Skeletal muscle tissue (tissue), 5 donors: ENCODE measurements at places on chromosomes 7 and 10. TPM values are rescaled to one million over a fixed set of nuclear protein-coding genes. Genes with fewer than 3 reads are reported as not detected.

The C10orf95 gene
- total RNA-seq = not detected

The LRCH4 gene
- 6.3 TPM for total RNA-seq

The LDB3 gene
- 87.7 TPM for total RNA-seq

The LRIT2 gene
- total RNA-seq = not detected

The PITX3 gene
- total RNA-seq = 4.2 TPM

The ADCK2 gene
- total RNA-seq = 15.1 TPM

The ASAH2 gene
- total RNA-seq = under 0.01 TPM

The ZNF804B gene
- total RNA-seq = not detected
